ENCODE measurements at places on chromosomes 3 and 15.

- DNase-seq, result no peak
These were observed 76.4 kb downstream of the USF3 start for GRCh38 chr3:113620091-113620490.

- DNase-seq, result no peak
These were observed 364.1 kb upstream of the CBLB start for GRCh38 chr3:106232956-106233355.

DNA sequence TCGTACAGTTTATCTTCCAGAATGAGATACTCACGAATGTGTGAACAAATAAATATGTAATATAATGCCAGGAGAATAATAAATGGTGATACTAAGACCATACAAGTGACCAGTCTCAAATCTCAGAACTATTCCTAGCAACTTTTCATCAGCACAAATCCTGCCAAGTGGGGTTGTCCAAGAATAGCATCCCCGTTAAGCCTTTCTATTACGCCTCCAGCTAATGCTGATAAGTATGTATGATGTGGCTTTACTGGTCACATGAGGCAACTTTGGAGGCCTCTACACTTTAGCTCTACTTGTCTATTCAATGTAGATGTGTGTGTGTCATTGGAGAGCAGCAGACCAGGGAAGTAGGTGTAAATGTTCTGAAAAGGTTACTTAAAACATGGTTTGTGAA, 129.5 kb downstream of the KCNMB2 start:
- no peak for DNase-seq

- DNase-seq, result no peak
These were observed 1.3 kb upstream of the INSYN1 start for GRCh38 chr15:73754461-73754860.

DNA sequence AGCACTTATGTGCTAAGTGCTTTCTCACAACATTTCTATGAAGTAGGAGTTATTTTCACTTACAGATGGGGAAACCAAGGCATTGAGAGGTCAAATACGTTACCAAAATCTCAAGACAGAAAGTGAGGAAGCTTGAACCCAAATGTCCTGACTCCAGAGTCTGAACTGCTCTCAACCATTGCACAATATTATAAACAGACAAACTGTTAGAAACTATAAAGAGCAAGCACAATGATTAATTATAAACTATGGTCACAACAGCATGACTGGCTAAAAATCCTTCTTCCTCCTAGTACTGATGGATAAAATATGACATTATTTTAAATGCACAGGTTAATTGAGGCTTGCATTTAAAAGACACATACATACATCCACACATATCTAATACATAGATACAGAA, 77.9 kb upstream of the ASB14 start:
- no peak for DNase-seq

DNA sequence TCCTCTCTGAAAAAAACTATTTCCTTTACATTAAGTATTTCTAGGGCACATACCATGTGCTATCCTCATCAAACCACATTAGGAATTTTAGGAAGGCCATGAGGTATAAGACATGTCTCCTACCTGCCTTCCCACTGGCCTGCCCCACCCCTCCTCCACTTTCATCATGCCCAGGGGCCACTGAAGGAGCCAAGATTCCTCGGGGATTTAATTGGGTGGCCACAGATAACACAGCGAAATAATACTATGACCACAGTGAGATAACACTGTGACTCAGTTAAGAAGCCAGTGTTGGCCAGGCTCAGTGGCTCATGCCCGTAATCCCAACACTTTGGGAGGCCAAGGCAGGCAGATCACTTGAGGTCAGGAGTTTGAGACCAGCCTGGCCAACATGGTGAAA, 9.8 kb upstream of the BMF start:
- DNase-seq, result no peak

DNA sequence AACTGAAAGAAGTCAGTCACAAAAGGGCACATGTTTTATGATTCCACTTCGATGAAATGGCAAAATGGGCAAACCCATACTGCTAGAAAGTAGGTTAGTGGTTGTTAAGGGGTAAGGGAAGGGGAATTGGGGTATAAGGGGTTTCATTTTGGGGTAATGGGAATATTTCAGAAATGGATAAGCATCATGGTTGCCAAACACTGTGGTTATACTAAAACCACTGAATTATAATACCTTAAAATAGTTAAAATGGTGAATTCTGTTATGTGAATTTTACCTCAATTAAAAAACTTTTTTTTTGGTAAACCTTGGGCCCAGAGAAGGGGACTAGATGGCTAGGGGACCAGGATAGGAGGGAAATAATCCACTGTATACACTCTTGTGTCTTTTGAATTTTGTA, 52.3 kb upstream of the BHLHE40 start:
- DNase-seq, result no peak
